Stimulated activated naive CD8-positive, alpha-beta T cell treated with anti-CD3 and anti-CD28 coated beads, Interleukin-15, amount 100 ng/mL, for 72 hours (primary cell): ENCODE measurements at places on chromosomes 4 and X.

GRCh38 chrX:8914681-8915080 is 113.5 kb upstream of the FAM9A start:
- DNase-seq = no peak

- DNase-seq = no peak
These were observed 2.4 kb downstream of the HNRNPH2 start for GRCh38 chrX:101410461-101410860.

- no peak for DNase-seq
These were observed 9.2 kb upstream of the MSN start for GRCh38 chrX:65658229-65658628.

DNA sequence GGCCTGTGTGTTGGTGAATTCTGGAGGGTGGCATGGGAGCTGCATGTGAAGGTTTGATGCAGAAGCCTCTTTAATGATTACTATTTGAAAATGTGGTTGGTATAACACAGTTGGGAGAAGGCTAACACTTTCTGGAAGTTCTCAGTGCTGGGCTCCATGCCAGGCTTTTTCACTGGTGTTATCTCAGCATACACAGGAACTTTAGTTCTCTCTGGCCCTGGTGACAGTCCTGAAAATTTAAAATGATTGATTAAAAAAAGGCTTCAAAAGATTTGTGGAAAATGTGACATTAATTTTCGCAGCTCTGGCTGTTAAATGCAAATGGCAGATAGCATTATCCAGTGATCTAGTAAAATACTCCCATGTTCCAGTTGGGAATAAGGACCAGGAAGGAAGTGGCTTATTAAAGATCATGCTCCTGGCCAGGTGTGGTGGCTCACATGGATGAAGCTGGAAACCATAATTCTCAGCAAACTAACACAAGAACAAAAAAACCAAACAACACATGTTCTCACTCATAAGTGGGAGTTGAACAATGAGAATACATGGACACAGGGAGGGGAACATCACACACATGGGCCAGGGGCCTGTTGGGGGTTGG is 36.6 kb downstream of the DIPK2B start:
- DNase-seq = no peak

DNA sequence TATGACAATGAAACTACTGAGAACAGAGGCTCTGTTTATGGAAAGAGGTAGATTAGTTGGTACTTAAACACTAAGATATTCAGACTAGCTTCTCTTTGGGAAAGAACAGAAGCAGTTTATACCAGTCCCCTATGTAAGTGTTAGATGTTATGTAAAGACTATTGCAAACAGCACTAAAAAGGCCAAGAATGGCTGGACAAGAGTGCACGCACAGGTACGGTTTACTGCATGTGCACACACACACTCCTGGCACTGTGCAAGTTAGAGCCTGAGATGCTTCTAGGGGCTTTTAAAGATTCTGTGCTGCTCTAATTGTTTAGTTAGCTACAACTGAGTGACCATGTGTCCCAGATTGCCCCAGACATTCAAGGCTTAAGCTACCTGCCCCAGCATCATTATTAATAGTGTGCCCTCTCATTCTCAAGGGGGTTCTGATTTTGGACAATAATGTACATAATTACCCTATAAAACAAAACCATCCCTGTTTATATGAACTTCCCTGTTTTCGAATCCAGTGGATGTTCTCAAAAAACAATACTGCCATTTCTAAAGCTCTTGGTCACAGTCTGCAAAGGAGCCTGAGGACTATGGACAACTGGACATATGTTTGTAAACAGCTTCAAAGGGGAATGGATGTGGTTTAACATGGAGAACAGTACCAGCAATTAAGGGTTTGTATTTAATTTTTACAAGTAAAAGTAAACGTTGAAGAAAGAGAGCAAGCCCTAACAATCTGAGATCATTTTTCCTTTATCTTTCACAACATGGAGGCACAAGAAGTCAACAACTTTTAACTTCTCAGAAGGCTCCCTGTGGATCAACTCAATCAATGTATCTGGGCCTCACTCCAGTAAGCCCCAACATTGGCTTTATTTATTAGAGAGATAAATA is 2.0 kb downstream of the SETD7 start:
- DNase-seq = no peak

- DNase-seq = peak; percentile 42
These were observed 568 bp downstream of the HTT start for GRCh38 chr4:3074846-3075651.

DNA sequence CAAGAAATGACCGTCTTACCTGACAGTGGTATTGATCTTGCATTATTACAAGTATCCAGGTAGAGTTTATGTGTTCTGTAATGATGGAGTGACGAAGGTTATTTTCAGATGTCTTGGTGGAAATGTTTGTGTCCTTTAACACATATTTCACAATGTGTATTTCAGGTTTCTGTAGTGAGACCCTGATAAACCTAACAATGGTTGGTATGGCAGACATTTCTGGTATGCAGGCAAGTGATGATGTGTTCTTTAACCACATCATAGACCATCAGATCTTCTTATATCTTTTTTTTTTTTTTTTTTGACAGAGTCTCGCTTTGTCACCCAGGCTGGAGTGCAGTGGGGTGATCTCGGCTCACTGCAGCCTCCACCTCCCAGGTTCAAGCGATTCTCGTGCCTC is 14.6 kb upstream of the ATXN3L start:
- DNase-seq = no peak

GRCh38 chr4:182680234-182680653 is 236.9 kb downstream of the DCTD start:
- no peak for DNase-seq

GRCh38 chrX:42420426-42420825 is 357.5 kb downstream of the PPP1R2C start:
- no peak for DNase-seq

DNA sequence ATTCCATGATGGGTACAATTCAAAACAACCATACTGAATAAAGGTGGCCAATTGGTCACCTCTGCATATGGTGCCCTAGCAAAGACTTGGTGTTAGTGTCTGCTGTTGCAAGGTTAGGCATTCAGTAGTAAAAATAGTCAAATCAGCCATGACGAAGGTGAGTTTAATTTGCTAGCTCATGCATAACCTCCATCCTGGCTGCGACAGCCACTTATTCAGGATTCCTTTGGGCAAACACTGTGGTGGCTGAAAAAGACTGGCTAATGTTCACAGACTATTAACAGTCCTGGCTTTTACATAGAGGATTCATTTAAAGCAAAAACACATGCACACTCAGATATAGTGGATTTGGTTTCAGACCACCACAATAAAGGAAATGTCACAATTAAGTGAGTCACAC is 34.8 kb upstream of the MAP9 start:
- DNase-seq = no peak

DNA sequence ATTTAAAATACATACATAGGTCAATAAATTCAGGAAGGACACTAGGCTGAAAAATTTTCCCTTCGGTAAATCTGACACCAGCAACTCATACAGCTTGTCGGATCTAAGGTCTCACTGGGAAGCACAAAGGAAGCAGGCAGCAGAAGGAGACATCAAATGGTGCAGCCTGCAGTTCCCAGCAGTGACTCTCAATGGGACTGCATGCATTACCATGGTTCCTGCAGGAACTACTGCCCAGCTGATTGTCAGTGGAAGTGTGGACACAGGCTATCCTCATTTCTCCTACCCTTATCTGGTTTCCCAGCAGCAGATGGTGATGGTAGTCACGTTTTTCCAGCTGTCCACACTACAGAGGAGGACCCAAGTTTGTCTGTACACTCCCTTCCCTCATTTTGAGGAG is 113.3 kb downstream of the PPP1R2C start:
- no peak for DNase-seq

DNA sequence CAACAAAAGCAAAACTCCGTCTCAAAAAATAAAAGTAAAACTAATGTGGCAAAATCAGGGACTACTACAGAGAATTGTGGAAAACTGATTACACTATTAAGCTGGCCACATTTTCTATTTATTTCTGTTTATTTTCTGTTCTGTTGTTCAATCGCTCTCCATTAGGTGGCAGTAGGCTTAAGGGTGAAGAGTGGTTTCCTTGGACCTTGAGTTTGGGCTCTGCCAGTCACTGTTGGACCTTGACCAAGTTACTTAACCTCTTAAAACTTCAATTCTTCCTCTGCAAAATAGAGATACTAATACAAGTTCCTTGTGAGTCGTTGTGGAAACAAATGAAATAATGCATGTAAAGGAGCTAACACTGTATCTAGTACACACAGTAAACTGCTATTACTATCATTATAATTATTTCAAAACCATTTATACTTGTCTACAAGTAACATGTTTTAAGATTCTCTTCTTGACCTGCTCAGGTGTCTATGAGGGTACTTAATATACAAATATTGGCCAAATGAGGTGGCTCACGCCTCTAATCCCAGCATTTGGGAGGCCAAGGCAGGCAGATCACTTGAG is 15.2 kb downstream of the HSD17B11 start:
- no peak for DNase-seq
